ENCODE measurements at places on chromosomes 1 and 21.

GRCh38 chr1:42192106-42192505 is 27.6 kb upstream of the GUCA2A start:
- DNase-seq: no peak

- no peak for DNase-seq
Observed at GRCh38 chr1:27117733-27118439, 37.0 kb downstream of the SLC9A1 start.

DNA sequence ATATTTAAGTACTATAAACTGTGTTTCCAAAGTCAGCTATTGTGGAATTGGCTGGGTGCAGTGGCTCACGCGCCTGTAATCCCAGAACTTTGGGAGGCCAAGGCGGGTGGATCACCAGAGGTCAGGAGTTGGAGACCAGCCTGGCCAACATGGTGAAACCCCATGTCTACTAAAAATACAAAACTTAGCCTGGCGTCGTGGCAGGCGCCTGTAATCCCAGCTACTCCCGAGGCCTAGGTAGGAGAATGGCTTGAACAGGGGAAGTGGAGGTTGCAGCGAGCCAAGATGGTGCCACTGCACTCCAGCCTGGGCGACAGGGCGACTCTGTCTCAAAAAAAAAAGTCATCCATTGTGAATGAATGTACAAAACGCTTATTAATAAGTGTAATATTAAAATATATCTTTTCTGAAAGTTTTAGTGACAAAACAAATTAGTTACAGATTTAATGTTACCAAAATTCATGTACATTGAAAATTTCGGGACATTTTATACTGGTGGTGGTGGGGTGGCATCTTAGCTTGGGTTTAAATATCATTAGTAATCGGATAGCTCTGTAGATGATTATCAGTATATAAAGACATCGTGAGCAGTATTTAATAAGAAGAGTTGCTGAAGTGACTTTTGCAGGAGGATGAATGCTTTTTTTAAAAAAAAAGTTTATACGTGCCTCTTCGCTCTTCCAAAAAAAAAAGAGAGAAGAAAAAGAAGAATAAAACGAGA is 503 bp upstream of the SRSF11 start:
- no peak for DNase-seq

DNA sequence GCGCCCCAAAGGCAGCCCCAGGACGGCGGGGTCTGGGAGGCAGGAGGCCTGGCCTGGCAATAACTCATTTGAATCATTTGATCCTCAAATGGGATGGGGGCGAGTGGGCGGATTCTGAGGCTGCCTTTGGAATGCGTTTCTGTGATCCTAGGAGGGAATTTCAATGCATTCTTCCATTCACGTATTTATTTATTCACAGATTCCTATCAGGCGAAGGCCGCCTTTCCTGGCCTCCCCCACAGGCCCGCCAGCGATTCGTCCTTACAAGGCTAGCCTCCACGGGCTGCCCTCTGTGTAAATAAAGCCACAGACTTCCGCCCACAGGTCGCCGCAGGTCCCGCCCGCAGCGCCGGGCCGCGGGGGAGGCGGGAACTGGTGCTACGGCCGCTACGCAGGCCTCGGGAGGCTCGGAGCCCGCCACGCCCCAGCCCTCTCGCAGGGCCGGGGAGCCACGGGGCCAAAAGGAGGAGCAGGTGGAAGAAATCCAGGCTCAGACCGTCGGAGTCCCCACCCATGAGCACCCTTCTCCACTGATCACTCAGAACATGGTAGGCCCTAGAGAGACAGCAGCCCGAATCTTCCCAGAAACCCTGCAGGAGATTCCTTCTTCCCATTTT is 31.3 kb upstream of the JUN start:
- peak; percentile 86 for DNase-seq

- DNase-seq: no peak
Observed at GRCh38 chr1:203369666-203370065, 18.7 kb upstream of the FMOD start.

Data from common myeloid progenitor, CD34-positive (primary cell).